HS-5 (cell line): ENCODE measurements at places on chromosomes 1 and 21.
A peak's percentile ranks its signal among the peaks of the same experiment; 100 is the strongest.

DNA sequence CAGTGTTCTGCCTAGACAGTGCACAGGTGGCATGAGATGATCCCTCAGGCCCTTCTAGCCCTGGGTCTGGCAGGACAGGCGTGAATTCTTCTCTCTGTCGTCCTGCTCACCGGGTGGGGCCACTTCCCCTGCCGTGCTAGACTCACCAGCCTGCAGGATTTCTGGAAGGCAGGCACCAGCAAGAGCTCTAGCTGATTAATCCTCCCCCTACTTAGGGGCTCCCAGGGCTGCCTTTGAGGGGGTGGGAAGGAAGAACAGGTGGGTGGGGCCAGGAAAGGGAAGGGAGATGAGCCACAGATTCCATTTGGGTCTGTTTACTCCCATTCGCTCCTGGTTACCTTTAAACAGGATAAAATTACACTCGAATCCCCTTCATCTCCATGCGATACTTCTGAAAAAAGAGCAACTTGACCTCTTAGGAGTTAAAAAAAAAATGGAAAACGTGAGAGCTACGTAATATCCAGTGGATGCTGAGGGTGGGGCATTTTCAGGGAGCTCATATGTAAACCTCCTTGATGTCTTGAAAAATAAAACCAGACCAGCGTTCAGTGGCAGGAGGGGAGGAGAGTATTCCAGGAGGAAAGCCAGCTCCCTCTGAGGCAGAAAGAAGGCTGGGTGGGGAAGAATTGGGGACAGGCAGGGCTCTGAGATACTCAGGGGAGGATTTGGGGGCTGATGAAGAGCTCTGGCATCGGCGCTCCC is 665.5 kb downstream of the PTPRU start:
- DNase-seq, result no peak

DNA sequence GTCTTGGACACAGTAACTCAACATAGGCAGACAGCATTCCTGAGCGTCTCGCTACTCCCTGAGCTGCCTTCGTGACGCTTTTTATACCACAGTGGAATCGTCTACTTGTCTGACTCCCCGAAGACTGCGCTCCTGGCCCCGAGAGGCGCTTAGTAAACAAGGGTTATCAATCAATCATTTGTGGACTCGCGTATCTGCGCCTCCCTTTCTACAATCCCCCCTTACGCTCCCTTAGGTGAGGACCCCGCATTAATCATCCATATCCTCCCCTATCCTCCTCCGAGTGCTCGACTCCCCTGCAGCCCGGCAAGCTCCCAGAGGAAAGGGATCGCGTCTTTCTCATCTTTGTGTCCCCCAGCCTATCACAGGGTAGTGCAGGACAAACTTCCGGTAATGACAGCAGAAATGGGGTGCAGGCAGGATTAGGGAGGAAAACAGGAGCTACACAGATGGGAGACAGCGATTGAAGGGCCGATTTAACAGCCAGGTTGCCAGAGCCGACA is 522 bp downstream of the TMEM59 start:
- DNase-seq, result peak; percentile 14

DNA sequence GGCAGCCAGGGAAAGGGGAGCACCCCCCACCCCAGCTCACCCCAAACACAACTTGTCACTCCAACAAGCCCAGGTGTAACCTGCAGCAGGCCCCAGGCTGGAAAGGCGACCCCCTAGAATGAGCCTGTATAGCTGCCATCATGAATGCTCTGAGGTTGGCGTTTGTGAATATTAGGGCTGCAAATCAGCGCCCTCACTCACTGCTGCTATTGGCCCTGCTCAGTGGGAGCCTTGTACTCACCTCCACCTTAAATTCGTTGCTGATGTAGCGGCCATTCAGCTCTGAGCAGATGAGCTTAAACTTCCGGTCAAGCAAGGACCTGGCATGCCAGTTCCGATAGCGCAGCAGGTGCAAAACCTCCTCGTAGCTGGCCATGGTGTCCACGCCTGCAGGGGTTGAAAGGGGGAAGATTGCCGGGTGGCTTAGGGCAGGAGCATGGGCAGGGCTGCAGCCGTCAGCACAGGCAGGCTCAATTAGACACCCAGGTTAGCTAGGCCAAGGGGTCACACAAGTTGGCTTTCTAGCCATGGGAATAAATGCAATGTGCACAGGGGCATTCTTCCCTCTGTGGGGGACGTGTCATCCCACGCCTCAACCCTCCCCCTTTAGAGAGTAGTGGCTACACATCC is 81.7 kb downstream of the PIK3CD start:
- DNase-seq, result no peak

- no peak for DNase-seq
These were observed 2.7 kb upstream of the EDEM3 start for GRCh38 chr1:184757406-184757805.

DNA sequence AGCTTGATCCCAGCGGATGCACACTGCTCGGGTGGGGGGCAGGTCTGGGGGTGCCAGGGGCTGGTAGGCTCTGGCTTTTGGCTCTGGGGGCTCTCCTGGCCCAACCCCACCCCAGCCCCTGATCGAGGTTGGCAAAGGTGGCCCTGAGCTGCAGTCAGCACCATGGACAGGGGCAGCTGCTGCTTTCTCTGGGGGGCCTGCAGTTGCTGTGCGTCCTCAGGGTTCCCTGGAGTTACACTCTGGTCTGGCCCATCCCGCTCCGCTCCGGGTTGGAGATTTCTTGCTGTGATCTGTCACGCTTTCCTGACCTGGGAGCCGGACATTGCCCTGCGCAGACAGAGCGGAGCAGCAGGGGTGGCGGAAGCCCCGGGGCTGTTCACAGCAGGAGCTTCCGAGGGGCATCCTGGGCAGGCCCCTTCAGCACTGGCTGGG is 8.0 kb upstream of the PLCH2 start:
- DNase-seq, result no peak

DNA sequence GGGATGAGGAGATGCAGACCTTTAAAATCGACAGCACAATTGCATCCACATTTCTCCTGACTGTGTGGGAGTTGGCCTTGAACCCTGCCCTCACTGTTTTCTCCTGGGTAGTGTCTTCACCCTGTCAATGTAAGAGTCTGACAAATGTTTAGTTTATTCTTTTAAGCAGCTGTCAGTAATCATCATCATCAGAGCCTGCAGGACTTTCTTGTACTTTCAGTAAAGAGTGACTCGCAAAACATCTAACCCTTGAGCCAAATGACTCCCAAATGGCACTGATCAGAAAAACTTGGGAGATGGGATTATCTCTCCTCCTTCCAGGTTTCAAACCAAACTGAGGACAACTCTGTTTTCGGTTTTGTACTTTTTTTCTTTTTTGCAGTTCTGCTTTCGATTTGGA is 460.2 kb downstream of the KIF26B start:
- no peak for DNase-seq
